GM04503 (cell line): ENCODE measurements at places on chromosomes 7 and 10.

DNA sequence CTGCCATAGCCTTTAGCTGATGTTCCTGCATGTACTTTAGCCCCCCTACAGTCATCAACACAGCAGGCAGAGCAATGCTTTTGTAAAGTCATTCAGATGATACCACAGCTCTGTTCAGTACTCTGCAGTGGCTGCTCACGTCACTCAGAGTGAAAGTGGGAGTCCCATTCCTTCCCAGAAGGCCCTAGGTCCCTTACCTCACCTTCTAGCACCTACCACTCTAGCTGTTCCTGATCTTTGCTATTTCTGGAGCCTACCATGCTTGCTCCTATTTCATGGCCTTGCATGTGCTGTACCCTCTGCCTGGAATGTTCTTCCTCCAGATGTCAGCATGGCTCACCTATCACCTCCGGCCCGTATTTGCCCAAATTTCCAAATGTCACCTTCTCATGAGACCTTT, 94.4 kb upstream of the PRR15 start:
- no peak for DNase-seq

GRCh38 chr7:110317541-110318265, 773.2 kb upstream of the LRRN3 start:
- DNase-seq, result no peak

DNA sequence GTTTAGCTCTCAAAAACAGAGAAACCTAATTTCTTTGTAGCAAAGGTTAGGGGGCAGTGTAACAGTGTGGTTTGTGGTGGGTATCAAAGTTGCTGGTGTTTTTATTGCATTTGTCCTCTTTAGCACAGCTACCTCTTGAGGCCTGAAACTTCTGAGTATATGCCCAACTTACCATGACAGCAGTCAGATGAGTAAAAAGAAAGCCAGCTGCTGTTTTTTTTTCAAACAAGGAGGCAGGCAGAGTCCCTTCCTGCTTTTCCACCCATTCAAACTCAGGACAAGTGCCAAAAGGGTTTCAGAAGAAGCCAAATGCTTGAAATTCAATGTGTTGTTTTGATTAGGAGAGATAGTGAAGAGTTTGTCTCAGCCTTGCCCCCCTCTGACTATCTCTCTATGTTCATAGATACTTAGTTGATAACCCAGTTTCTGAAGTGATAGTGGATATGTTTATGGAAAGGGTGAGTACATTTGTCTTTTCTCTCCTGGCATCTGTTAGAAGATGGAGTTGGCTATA, 23.1 kb downstream of the GBF1 start:
- peak; percentile 24 for DNase-seq

GRCh38 chr7:130946114-130946513, 212.1 kb upstream of the KLF14 start:
- no peak for DNase-seq

DNA sequence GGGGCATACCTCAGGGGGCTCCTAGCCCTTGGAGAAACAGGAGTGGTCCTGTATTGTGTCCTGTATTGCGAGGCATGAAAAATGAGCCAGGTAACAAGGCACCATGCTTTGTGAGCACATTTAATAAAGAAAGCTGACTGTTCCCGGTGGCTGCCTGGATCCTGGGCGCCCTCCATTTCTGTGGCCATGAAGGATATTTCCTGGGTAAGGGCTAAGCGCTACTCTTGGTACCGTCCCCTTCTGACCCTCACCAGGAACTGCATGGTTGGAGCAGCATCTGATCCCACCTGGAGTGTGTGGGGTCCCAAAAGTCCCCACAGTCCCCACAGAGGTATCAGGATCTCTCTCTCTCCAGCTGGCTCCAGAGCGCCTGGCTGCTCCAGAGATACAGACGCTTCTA, 139.5 kb downstream of the MAPK8 start:
- no peak for DNase-seq

DNA sequence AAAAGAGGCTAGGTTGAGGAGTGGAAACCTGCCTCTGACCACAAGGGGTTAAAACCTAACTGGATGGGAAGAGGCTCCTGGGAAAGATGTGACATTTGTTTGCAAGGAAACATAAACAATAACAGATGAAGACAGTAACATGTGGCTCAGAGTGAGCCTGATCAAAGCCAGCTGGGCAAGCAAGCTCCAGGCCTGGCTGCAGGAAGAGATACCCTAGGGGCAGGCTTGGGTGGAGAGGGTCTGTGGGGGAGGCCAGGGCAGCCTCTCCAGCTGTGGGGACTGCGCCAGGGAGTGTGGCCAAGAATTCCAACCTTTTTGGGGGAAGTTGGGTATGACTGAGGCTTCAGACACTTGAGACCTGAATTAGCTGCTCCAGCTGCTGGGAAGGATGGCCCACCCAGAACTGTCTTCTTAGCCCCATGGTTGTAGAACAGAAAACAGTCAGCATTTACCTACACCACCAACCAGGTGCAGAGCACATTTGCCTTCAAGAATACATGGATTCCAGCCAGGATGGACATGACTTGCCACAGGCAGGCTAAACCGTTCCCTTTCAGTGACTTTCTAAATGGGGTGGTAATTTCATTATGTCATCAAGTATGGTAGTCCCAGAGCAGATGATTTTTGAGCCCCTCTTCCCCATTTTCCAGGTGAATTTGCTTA, 10.4 kb upstream of the FAM170B start:
- no peak for DNase-seq

- DNase-seq, result no peak
Observed at GRCh38 chr7:84106291-84106690, 88.3 kb downstream of the SEMA3A start.

- no peak for DNase-seq
Observed at GRCh38 chr7:31873816-31874597, 187.0 kb downstream of the PPP1R17 start.

DNA sequence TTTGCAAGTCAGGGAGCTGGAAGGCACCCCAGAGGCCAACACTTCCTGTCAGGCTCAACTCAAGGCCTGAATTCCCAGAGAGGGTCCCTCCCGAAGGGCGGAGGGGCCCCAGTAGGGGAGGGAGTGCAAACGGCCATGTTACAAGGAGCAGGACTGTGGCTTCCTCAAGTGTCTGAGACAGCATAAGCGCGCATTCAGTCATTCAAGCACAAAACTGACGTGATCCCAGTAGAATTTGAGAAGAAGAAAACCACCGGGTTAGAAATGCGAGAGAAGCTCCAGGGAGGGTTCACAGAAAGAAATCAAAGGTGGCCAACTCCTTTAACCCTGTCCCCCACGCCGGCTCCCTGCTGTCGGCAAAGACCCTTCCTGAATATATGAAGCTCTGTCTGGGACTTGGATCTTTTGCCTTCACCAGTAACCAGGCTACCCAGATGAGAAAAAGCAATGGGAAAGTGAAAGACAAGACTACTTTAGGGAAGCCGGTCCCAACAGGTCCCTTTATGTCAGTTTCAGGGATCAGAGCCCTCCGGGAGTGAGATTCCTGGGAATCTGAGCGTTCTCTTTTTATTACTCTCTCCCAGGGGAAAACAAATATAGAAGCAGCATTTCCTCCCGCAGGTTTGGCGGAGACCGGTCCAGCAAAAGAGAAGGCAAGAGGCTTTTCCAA, 1.3 kb downstream of the AFAP1L2 start:
- DNase-seq, result no peak

GRCh38 chr10:60517805-60518204, 128.1 kb upstream of the ANK3 start:
- no peak for DNase-seq

GRCh38 chr7:80729591-80730320, 91.3 kb downstream of the CD36 start:
- peak; percentile 59 for DNase-seq

DNA sequence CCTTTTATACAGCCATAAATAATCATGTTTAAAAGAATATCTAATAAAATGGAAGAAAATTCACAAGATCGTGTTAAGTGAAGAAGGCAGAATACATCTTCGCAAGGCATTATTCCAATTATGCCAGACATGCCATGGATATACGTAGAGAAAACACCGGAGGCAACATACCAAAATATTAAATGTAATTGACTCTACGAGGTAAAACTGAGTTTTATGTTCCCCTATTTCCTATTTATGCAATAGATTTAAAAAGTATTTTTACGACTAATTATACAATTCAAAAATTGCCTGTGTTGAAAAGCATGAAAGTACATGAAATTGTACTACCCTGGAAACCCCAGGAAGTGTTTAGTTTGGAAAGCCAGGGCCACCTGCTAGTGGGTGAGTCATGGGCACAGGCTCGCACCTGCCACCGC, 936 bp upstream of the REPIN1 start:
- no peak for DNase-seq

- DNase-seq, result no peak
Observed at GRCh38 chr10:86970982-86971231, 2.6 kb downstream of the ADIRF start.

GRCh38 chr7:323410-323809, 33.4 kb downstream of the FOXL3 start:
- DNase-seq, result no peak

DNA sequence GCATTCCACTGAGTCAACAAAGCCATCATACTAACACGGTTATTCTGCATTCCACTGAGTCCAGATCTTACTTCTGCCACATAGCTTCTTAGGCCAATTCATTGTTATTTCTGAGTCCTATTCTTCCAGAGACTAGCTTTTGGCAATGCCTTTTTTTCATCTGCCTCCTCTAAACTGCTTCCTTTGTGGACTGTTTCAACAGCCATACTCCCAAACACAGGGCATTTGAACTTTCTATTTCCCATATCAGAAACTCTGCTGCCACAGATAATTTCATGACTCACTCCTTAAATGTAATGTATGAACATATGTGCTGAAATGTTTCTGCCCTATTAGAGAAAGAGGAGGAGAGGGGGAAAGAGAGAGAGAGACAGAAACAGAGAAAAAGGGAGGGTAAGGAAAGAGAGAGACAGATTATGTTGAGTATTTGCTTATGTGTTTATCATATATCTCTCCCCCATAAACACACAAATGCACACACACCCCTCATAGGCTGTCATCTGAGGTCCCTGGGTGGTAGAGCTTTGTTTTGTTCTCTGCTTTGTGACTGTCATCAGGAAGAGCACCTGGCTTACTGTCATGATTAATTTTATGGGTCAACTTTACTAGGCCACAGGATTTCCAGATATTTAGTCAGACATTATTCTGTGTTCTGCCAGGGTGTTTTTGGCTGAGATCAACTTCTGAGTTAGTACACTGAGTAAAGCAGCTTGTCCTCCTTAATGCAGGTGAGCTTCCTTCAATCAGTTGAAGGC, 308.0 kb upstream of the KCND2 start:
- DNase-seq, result no peak

DNA sequence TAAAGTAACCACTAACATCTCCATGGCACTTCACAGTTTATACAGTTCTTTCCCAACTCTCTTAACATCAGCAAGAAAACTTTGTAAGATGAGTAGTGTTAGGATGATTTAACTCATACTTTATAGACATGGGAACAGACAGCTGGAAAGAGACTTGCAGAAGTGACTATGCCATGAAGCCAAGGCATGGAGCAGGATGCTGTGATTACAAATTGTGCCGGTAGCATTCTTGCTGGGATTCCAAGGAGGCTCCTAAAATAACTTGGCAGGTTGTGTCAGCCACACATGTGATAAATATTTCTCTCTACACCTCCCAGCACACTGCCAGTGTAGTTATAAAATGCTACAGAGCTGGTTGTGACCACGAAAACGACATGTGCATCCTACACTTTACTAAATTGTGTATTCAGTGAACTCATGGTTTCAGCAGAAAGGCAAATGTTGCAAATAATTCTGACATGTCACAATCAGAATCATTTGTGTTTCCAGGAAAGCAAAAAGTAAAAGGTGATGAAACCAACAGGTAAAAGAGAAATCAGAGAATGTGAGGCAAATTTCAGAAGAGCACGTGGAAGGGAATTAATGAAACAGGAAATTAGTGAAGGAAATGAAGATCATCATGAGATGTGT, 5.6 kb upstream of the CYP3A4 start:
- DNase-seq, result peak; percentile 30

- DNase-seq, result no peak
Observed at GRCh38 chr10:71939861-71940474, 24.2 kb upstream of the CHST3 start.

DNA sequence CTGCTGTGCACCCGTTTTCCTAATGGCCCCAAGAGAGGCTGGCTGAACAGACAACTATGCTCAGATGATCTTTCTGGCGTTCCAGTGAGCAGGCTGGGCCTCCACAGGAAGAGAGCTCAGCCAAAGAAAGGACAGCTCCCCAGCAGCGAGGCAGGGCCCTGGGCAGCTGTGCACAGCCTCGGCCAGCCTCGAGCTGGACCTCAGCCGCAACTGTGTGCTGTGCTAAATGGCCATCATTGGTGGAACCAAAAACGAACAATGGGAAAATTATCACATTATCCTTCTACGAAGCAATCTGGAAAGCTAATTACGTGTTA, 97.5 kb downstream of the CTBP2 start:
- no peak for DNase-seq

DNA sequence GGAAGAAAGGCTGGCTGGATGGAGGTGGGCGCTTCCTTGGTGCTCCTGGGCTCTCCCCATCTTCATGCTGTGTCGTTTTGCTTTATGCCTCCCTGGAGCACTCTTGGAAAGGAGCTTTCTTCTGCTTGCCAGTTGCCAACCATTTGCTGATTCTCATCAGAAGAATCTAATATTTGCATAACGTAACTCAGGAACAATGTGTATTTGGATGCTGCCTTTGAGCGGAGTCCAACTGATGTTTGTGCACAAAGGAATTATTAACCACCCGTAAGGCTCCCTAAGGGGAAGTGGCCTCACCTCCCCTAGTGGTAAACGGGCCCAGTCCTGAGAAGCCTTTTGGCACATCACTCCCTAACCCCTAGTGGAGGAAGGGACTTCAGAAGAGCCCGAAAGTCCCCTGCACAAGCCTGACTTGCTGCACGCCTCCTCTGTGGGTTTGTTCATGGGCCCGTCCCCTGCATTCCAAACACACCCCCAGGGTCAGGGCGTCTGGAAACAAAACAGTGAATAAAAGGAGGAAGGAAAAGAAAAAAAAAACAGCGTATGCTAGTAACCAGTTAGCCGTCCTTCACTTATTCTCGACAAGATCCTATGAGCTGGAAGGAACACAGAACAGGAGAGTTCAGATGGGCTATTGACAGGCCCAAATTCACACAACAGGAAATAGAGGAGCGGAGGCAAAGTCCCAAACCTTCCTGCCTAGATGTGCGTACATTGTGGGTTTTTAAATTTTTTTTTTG, 602.2 kb downstream of the LRMDA start:
- no peak for DNase-seq

GRCh38 chr10:11846542-11846941, 23.4 kb downstream of the PROSER2 start:
- no peak for DNase-seq

- DNase-seq, result no peak
Observed at GRCh38 chr7:108460964-108461363, 4.7 kb upstream of the NRCAM start.
